Stimulated activated CD4-positive, alpha-beta T cell treated with anti-CD3 and anti-CD28 coated beads, TNF-alpha, amount 100 ng/mL, for 48 hours (primary cell): ENCODE measurements at places on chromosomes 11 and 22.

- DNase-seq: no peak
These were observed 565.4 kb downstream of the ETS1 start for GRCh38 chr11:128022007-128022368.

GRCh38 chr11:113409526-113409925 is 21.9 kb downstream of the ANKK1 start:
- DNase-seq: no peak

- DNase-seq: no peak
These were observed 23.6 kb upstream of the TMA7B start for GRCh38 chr22:39936523-39937145.

DNA sequence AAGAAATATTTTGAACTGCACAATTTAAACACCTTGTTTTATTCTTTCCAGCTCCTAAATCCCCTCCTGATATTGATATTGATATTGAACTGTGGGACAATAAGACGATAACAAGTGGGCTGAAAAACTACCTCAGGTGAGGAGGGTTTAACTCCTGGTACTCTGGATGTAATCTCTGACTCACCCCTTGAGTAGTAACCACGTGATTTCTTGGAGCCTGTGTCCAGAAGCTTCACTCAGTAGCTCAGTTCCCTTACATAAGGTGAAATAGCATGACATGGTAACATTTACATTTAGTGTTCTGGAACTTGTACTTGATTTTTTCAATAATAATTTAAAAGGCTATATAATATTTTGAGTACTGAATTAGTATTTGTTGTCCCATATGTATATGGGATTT is 168.0 kb downstream of the PGR start:
- no peak for DNase-seq

DNA sequence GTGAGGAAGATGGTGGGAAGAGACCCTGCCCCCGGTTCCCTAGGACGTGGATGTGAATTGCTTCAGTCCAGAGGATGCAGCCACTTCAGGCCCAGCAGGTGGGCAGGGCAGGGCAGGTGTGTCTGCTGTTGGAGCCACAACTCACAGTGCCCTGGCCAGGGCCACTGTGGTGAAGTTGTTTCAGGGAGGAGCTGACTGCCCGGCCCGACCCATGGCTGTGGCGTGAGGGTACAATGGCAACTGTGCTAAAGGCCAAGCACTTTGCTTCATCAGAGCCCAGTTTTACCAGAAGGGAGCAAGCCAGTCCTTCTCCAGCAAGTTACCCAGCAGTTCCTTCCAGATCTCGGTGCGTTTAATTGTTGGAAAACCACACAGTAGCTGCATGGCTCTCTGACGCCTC is 1174.4 kb downstream of the BRD1 start:
- no peak for DNase-seq

GRCh38 chr11:3006505-3007260 is 14.6 kb upstream of the NAP1L4 start:
- DNase-seq: no peak

GRCh38 chr11:33405834-33406602 is 148.8 kb downstream of the HIPK3 start:
- DNase-seq: no peak

- DNase-seq: no peak
These were observed 35.1 kb downstream of the CSF2RB start for GRCh38 chr22:36948273-36949225.

DNA sequence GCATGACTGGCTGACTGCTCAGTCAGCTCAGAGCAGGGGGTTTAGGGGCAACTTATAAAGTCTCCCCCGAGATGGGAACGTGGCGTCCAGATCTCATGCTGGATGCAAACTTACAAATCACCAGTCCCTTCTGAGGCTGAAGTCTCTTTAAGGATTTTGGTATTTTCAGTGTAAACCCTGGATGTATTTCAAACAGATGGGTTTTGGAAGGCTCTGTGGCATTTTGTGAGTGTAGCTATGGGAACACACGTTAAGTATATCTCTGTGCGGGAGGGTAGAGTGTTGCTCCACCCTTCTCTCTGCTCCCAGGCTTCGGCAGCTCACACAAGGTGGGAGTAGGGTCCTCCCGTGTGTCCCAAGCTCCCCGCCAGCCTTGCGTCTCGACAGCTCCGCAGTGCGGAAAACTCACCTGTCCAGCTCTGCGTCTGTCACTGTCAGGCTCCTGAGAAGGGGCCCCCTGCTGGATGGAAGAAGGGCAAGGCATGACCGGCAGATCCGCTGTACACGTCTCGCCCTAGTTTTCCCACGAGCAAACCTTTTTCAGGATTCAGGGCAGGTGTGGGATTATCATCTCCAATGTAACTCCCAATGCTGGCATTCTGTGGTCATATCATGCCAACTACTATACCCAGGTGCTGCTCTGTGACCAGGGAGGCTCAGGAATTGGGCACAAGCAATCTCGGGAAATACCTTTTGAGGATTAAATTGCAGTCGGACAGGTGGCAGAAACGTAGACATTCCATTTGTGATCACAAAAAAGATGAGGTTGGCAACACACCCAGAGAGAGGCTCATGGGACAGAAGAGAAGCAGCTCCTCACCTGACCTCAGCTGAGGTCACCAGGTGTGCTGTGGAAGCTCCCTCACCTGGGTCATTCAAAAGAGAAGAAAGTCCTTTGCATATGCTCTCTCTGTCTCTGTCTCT is 313.9 kb upstream of the B3GAT1 start:
- DNase-seq: no peak

DNA sequence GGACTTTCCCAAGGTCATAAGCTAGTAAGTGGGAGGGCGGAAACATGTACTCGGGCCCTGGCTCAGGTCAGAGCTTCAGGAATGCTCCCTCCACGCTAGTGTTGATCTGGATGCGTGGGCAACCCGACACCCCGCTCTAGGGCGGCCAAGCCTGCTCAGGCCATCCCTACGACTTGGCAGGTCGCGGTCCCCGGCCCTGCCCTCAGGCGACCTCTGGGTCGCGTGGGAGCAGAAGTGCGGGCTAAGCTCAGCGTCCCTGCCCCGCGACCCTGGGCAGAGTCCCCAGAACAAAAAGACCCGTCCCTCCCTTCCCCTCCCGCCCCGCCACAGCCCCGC is 781 bp upstream of the TEF start:
- DNase-seq: no peak

DNA sequence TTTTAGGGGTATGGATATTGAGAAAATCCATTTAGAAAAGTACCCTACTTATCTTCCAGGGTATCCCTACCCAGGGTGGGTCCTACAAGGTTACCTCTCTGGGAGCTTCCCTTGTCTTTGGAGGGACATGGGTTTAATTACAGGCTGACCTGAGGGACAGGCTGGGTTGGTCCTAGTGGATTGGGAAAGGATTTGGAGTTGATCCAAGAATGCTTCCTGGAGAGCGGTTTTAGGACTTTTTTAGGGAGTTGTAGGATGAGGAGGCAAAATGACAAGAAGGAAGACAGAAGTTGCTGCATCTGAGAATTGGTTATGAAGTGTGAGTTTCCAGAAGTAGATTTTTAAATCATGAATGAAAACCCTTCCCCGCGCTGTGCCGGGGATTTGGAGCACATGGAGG is 61.8 kb upstream of the CRTAM start:
- no peak for DNase-seq

DNA sequence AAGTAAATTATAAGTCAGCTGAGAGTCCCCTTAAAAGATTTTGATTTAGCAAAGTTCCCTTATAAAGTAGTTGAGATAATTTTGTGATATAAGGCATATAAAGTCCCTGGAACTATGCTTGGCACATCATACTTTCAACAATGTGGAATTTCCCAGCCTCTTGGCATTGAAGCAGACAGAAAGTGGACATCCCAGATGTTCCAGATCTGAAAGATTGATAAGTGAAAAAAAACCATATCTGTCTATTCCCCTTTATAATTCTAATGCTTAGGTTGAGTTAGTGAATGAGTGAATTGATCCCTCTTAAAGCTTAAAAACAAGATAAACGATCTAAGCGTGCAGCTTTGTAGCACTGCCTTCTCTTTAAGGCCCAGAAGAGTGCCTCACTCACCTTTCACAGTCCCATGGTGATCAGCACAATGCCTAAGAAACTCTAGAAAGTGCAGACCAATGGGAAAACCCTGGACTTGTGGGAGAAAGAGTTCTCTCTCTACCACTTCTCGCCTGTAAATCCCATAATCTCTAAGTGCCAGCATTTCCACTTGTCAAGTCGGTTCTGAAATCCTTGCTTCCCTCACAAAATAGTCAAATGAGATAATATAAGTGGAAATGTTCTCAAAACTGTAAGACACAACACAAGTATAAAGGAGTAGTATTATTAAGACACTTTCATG is 17.8 kb downstream of the FIBIN start:
- DNase-seq: no peak

DNA sequence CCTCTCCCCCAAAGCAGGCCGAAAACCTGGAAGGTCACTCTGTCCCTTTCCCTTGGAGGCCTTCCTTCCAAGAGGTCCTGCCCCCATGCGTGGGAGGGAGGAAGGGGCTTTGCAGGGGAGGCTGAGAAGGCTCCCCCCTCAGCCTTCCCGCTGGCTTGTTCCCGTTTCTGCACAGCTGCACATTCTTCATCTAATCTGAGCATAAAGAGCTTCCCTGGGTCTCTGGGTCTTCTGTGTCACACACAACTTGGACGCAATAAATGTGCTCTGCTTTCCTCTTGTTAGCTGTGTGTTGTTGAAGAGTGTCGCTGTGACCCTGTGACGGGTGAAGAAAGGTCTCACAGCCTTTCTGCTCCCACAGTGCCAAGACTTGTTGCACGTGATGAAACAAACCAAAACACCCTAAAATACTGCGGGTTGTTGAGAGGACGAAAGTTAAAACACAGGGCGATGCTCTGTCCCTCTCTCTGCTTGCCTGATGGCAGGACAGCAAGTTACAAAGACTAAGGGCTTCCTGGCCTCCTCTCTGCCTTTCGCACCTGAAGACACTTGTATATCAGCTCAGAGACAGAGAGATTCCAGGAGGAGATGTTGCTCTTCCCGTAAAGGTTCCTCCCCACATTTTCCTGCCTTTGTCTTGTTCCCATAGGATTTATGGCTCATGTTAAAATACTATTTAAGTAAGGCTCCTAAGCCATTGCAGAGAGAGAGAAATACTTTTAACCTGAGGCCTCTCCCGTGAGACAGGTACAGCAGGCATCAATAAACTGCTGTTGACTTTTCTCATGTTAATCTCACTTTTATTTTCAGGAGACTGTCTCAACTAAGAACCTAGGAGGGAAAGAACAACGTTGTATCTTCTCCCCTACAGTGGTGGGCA is 15.4 kb upstream of the IFITM3 start:
- DNase-seq: no peak

DNA sequence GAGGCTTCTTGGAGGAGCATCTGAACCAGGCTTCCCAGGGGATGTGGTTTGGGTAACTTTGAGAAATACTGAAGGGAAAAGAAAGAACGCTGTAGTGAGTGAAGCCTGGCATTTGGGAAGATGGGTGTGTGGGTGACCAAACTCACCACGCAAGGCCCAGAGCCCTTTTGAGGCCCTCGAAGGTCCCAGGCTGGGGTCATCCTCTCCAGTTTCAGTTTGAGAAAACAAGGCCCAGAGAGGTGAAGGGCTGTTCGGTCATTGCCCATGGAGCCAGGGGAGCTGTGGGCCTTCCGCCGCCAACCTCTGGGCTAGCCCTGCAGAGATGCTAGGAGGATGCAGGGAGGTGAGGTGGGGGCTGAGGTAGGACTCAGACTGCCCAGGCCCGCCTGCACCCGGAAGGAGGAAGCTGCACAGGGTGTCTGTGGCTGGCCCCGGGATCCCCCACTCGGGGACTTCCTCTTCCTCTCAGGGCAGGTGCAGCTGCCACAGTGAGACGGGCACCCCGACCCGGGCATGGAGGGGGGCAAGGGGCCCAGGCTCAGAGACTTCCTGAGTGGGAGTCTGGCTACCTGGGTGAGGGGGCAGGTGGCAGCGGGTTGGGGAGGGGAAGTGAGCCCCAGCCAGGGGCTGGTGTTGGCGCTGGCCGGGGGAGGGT is at the start of gene CCDC88B:
Gene CCDC88B, plus strand, starts transcription at position 451 of the 655 bp plus-strand sequence. Its CDS starts 63 bp downstream, at position 514.
- peak; percentile 50 for DNase-seq

DNA sequence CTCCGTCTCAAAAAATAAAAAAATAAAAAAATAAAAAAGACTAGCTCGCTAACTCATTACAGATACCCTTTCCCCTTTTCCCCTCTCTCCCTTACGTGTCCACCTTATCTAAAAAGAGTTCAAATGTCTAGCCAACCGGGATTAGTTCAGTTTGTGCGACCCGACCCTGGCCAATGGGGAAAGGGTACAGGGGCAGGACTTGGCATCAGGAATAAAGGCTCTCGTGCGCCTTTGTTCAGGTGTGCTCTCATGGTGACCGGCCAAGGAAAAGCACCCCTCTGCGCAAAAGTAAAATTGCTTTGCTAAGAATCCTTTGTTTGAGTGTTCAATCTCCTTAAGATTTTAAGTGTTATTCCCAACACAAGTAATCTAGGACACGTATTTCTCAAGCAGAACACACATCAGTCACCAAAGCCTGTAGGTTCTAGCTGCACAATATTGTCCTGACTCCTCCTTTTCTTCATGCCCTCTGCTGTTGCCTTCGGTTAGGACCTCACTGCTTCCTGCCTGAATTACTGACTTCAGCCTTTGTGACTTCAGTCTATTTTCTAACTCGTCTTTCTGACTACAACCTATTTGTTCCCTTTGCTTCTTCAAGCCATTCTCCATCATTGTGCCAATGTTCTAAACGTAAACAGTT is 20.7 kb upstream of the CECR2 start:
- no peak for DNase-seq

DNA sequence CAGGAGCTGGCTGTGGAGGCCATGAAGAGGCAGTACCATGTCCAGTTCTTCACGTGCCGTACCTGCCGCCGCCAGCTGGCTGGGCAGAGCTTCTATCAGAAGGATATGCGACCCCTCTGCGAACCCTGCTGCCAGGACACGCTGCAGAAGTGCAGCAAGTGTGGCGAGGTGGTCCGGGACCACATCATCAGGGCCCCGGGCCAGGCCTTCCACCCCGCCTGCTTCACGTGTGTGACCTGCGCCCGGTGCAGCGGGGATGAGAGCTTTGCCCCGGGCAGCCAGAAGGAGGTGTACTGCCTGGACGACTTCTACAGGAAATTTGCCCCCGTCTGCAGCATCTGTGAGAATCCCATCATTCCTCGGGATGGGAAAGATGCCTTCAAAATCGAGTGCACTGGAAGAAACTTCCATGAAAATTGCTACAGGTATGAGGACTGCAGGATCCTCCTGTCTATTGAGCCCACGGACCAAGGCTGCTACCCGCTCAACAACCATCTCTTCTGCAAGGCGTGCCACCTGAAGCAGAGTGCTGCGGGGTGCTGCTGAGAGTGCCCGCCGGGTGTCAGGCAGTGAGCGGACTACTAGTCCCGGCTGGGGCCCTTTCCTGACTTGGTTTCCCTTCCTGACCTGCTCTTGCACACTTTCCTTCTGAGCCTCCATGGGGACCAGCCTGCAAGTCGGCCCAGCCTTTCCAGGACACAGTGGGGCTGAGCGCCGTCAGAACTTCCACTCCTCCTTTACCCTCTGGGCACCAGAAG is 22.0 kb upstream of the PHF21A start:
- no peak for DNase-seq

GRCh38 chr11:2398664-2399355 is 1.7 kb upstream of the TSSC4 start:
- DNase-seq: no peak

GRCh38 chr22:44567846-44568493 is 69.9 kb upstream of the RTL6 start:
- peak; percentile 7 for DNase-seq

- no peak for DNase-seq
These were observed 375.5 kb upstream of the NARS2 start for GRCh38 chr11:78949976-78950690.

- DNase-seq: no peak
These were observed 189.5 kb downstream of the DDX10 start for GRCh38 chr11:108854346-108854745.

GRCh38 chr22:27679693-27680488 is 121.7 kb downstream of the MN1 start:
- DNase-seq: no peak
